ENCODE measurements at places on chromosomes 13 and 19.

DNA sequence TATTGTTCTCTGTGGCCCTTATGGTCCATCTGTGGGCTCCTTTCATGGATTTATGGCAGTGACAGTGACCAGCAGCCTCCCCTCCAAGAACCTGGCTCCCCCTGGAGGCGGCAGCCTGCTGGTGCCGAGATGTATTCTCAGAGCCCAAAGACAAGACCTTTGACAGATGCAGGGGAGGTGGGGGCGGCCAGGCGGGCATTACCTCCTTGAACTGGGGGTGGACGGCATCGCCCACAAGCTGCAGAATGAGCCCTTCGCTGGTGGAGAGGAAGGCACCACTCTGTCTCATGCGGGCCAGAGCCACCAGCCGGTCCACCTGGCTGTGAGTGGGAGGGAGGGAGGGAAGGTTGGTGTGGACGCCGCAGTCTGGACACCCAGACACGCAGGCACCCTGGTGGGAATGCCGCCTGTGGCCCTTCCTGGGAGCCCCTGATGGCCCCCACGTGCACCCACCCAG, 6.6 kb downstream of the ISOC2 start:
- DNase-seq, result no peak

GRCh38 chr13:34000955-34001354, 183.0 kb downstream of the RFC3 start:
- DNase-seq, result no peak

GRCh38 chr13:39941911-39942551, 286.6 kb downstream of the COG6 start:
- no peak for DNase-seq

DNA sequence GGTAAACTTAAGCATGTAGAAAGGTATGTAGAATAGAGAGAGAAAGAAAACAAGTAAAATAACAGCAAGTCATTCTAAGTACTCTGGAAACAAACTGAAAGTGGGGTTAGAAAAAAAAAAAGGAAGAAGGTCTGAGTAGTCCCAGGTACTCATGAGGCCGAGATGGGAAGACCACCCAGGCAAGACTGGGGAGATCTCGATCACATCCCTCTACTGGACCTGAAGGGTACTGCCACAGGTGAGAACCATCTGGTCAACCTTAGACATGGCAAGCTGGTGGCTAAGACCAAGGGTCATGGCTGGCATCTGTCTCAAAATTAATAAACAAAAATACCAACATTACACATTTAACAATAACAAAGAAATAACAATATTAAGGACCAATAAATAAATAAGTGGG, 36.3 kb upstream of the ZNF724 start:
- DNase-seq, result no peak

DNA sequence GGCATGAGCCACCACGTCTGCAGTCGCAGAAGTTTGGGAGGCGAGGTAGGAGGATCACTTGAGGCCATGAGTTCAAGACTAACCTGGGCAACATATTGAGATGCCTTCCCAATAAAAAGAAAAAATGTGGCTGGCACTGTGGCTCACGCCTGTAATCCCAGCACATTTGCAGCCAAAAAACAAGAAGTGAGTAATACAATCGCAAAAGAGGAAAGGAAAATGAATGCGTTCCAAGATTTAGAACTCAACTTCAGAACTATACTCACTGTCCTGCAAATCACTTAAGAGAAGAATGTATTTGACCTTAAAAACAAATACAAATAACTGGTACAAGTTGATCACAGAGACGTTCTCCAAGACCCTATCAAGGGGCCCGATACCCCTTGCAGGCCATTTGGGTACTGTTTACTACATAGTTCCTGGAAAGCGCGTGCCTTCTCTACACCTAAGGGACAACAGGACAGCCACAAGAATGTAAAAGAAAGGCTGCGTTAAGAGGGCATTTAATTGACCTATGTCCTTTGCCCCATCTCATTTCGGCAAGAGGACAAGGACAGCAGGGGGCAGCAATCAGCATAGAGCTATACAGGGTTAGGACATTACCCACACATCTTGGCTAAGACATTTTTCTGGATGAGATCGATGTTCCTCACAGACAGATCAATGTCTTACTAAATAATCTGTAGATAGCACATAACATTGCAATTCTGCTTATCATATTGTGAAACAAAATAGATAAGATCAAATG, 41.3 kb downstream of the FLT3 start:
- DNase-seq, result no peak

- no peak for DNase-seq
These were observed 166.7 kb downstream of the LACC1 start for GRCh38 chr13:44046428-44046827.

- DNase-seq, result no peak
These were observed 68.6 kb upstream of the IPO5 start for GRCh38 chr13:97884707-97885468.

- no peak for DNase-seq
These were observed 263.3 kb downstream of the SLITRK1 start for GRCh38 chr13:83618966-83619365.

DNA sequence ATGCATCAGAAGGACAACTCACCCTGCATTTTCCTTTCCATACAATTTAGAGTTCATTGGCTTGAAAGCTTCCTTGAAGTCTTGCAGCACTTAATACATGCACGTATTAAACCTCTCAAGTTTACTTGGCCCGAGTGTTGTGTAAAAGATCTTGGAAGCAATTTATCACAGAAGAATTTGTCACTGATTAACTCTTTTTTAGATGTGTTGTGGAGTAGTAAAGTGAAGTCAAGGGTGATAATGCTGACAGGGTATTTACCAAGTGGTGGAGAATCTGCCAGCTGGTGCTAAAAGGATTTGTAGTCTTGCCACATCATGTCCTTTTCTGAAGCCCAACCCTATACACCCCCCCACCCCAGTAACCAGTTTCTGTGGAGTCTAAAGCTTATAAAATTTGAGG, 421.0 kb upstream of the MIR17HG start:
- DNase-seq, result no peak

- DNase-seq, result no peak
These were observed 13.1 kb downstream of the CEBPA start for GRCh38 chr19:33289261-33289660.

GRCh38 chr13:42380420-42381164, 108.6 kb downstream of the AKAP11 start:
- no peak for DNase-seq

DNA sequence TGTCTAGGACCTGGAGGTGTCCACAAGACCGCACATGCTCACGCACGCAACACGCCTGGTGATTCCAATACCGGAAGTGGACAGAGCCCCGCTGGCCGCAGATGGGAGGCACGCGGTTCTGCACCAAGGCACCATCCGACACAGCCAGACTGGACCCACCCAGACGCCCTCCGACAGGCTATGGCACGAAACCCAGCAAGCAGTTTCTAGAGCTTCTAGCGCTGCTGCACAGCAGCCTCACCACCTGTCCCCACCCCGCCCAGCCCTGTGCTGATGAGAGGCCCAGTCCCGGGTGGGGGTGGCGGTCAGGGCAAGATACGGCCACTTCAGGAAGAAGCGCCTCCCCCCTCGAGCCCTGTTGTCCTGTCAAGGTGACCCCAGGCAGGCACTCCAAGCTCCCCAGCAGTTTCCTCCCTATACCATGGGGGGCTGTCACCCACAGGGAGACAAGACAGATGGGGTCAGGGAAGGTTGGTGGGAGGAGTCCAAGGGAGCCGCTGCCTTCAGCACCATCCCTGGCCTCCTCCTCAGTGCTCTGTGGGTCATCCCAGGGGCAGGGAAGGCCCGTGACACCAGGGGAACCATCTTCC, 11.3 kb downstream of the LSM4 start:
- DNase-seq, result no peak

DNA sequence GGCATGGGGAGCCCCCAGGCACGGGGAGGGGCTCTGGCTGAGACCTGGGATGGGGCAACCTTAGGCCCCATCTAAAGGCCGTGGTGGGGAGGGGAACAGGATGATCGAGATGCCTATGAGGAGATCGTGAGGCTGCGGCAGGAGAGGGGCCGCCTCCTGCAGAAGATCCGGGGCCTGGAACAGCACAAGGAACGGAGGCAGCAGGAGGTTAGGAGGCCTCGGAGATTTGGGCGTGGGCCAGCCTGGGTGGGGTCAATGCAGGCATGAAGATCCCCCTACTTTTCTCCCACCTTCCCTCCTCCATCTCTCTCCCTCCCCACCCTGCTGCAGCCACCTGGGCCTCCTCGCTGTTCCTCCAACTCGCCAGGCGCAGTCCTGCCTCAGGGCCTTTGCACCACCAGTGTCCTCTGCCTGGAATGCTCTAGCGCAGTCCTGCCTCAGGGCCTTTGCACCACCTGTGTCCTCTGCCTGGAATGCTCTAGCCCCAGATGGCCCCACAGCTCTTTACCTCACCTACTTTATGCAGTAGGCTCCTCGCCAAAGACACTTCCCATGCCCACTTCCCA, 19.1 kb upstream of the EBI3 start:
- no peak for DNase-seq

DNA sequence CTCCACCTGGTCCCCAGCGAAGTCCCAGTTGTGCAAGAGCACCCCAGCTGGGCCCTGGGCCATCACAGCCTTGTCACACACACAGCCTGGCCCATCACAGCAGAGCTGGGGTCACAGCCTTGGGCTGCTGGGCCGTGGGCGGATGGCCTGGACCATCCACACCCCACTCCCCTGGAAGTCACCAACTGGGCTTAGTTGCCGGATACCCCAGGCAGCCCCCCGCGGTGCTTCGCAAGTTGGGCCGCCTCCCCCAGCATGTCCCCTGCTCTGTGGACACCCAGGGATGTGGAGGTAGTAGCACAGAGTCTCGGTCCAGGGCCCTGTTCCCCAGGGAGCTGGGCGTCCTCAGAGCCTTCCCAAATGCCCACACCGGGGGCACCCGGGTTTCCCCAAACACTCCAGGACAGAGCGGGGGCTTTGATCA, 4.5 kb upstream of the ZNF554 start:
- DNase-seq, result no peak

DNA sequence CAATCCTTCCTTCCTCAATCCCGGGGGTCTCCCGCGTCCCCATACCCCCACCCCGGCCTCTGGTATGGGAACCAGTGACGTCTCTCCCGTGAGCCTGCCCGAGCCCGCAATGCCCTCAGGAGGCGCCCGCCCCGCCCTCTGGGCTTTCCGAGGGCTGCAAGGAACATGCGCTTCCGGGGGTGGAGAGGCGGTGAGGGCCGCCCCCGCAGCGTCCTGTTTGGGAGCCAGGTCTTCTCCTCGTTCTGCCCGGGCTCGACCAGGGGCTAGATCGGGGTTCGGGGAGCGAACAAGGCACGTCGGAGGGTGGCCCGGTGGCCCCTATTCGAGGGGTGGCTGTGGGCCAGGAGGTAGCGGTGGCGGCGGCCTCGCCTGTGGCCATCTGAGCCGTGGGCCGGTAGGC, 6.6 kb upstream of the TEX101 start:
- no peak for DNase-seq

- DNase-seq, result peak; percentile 78
These were observed 3.7 kb downstream of the ANGPTL8 start for GRCh38 chr19:11242864-11243797.
